ENCODE measurements at places on chromosomes 6 and 20.

- DNase-seq, result no peak
Observed at GRCh38 chr6:51568771-51569170, 518.6 kb downstream of the PKHD1 start.

DNA sequence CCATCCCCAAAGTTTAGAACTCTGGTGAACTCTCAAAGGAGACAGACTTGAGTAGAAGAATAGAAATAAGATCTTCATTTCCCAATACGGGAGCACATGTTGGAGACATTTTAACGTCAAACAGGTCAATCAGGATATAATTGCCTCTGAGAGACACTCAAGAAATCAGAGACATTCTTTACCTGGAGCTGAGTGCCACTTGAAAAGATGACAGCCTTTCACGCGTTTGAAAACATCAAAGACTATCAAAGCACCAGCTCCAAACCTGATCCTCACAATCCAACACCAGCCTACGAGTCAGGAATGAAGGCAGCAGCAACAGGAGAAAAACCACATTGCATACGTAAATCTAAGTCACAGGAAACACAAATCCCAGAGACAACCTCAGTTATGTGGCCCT is 571.5 kb upstream of the CDH4 start:
- no peak for DNase-seq

- no peak for DNase-seq
Observed at GRCh38 chr6:136964398-136964797, 42.3 kb downstream of the SLC35D3 start.

- no peak for DNase-seq
Observed at GRCh38 chr6:164469276-164469949, 840.0 kb downstream of the C6orf118 start.

DNA sequence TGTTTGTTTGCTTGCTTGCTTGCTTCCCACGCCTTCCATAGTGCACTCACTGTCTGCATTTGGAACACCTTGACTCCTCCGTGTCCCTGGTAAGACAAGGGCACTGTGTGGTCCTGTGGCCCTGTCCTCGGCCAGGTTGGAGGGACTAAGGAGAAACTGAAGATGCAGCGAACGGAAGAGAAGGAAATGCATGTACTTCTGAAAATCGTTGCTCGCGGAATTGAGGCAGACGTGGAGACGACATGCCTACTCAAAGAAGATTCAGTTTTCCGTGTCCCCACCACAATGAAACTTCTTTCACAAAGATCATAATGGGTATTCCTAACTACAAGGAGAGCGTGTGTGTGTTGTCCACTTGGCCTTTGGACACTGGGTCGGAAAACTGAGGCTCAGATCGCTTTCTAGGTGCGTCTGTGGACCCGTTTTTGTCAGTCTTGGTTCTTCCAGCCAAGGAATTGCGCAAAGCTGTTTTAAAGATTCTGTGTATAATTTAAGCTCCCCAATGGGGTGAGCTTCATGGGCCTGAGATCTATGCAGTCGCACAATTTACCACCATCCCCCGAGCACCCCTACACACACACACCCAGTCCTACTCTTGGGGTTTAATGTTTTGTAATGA is 120.4 kb upstream of the ZNF184 start:
- DNase-seq, result no peak

DNA sequence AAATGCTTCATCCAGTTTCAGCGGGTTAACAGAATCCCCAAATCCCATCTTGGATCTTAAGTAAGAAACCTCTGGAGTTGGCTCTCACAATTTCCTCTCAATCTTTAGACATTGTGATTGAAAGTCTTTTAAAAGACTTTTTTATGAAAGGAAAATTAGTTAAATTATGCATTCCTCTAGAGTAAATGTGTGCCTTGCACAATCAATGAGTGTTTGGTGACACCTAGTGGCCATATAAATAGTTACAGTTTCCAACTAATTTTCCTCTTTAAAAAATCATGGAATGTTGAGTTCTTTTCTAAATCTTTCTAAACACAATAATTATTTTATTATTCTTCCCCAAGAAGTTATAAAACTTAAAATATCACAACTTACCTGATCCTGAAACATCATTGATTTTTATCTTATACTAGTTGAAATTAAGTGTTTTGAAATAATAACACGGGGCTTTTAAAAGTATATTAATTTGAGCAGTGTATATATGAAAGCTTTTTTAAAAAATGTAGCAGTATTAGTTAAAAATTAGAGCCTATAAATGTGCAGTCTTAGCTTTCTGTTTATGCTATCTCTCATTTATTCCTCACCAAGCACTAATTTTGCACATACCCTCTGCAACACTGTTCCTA is 66.4 kb downstream of the PKHD1 start:
- no peak for DNase-seq

DNA sequence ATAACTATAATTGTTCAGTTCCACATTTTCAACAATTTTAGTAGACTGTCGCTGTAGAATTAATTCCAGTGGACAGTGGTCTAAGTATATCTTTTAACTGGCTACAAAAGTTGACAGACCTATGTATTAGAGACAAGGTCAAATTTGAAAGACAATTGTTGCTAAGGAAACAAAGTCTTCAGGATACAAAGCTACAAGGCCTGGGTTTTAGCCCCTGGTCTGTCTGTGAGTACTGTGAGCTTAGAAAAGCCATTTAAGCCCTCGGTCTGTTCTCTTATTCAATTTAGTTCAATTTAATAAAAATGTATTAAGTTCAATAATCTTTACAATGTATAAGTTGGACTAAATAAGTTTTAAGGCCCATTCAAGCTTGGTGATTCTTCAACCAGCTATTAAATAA is 352.5 kb downstream of the HDGFL1 start:
- DNase-seq, result no peak

GRCh38 chr20:2125474-2126112 is 24.0 kb downstream of the STK35 start:
- no peak for DNase-seq

GRCh38 chr6:56649053-56649769 is 6.5 kb upstream of the DST start:
- no peak for DNase-seq

GRCh38 chr6:106568530-106568929 is 60.8 kb downstream of the RTN4IP1 start:
- DNase-seq, result no peak

DNA sequence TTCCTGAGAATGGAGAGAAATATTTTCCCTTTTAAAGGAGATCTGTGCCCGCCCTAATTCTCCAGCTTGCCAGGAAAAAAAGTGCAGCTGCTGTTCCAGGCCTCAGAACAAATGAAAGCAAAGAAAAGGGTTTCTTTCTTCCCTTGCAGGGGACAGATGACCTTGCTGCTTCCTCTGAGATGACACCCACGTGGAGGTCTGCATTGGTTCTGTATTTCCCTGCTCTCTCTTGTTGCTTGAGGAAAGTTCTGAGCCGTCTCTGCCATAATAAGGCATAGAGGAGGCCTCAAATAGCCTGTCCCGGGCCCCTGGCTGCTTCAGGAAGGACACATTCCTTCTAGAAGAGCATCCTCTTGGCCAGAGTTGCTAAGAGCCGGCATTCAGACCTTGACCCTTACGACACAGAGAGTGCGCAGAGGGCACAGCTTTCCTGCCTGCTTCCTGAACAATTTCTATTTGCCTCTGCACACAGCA is 501.8 kb upstream of the SULF2 start:
- no peak for DNase-seq

DNA sequence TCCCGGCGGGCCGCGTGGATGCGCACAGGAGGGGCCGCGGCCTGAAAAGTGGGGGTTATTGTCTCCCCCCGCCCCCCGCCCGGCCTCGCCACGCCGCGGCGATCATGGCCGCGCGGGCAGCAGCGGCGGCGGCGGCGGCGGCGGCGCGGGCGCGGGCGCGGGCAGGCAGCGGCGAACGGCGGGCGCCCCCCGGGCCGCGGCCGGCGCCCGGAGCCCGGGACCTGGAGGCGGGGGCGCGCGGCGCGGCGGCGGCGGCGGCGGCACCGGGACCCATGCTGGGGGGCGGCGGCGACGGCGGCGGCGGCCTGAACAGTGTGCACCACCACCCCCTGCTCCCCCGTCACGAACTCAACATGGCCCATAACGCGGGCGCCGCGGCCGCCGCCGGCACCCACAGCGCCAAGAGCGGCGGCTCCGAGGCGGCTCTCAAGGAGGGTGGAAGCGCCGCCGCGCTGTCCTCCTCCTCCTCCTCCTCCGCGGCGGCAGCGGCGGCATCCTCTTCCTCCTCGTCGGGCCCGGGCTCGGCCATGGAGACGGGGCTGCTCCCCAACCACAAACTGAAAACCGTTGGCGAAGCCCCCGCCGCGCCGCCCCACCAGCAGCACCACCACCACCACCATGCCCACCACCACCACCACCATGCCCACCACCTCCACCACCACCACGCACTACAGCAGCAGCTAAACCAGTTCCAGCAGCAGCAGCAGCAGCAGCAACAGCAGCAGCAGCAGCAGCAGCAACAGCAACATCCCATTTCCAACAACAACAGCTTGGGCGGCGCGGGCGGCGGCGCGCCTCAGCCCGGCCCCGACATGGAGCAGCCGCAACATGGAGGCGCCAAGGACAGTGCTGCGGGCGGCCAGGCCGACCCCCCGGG is 637 bp downstream of the ARID1B start:
- DNase-seq, result peak; percentile 55

- no peak for DNase-seq
Observed at GRCh38 chr20:7828437-7828836, 111.8 kb downstream of the HAO1 start.

DNA sequence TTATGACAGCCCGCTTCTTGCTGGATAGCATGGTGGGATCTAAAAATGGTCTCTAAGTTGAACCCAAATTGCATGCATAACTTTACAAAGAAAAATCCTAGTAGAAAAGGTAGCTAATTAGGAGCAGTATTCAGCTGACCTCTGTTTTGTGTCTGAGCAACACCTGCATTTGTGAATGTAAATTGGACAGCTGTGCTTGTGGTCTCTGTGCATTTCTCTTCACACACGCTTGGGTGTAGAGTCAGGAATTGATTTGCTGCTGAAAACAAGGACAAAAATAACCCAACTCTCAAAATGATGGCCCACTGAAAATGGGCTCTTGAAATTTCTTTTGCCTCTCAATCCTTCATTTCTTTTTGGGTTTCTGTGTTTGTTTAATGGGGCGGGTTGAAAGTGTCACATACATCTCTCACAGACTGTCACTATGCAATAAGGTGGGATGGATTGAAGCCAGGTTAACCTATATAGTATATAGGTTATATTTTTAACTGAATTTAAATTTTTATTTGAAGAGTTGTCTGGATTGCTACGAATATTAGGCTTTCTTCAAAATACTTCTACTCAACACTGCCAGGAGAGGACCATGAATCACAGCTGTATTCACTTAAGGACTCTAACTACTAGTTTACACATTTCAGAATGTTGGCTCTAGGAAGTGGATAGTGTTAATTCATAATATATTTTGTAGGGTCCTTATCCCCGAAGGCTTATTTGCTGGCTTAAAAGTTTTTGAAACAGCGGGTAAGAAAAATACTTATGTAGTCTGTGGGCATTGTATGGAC is 46.5 kb downstream of the SOBP start:
- DNase-seq, result no peak

DNA sequence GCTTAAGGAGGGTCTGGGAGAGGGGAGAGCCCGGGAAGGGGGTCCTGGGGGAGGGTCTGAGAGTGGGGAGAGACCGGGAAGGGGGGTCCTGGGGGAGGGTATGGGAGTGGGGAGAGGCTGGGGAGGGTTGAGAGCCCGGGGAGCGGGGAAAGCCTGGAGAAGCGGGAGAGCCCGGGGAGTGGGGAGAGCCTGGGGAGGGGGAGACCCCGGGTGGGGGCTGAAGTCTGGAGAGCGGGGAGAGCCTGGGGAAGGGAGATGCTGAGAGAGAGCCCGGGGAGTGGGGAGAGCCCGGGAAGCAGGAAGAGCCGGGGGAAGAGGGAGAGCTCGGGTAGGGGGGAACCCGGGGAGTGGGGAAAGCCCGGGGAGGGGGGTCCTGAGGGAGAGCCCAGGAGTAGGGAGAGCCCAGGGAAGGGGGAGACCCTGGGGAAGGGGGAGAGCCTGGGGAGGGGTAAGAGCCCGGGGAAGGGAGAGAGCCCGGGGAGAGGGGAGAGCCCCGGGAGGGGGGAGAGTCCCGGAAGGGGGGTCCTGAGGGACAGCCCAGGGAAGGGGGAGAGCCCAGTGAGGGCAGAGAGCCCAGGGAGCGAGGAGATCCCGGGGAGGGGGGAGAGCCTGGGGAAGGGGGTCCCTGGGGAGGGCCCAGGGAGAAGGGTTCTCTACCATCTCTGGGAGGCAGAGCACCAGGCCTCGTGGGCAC is 148.5 kb downstream of the SYNDIG1 start:
- DNase-seq, result no peak

GRCh38 chr6:75377386-75377785 is 92.8 kb upstream of the TMEM30A start:
- DNase-seq, result no peak

DNA sequence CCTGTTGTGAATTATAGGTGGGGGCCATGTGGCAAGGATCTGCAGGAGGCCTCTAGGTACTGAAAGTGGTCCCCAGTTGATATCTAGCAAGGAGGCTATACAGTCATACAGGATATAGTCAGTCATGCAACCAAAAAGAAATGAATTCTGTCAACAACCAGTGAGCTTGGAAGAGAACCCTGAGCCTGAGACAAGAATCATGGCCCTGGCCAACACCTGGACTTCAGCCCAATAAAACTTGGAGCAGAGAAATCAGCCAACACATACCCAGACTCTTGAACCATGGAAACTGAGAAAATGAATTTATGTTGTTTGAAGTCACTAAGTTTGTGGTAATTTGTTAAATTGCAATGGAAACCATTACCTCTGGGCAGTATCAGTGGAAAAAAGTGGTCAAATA is 370.2 kb downstream of the KIF16B start:
- DNase-seq, result no peak

DNA sequence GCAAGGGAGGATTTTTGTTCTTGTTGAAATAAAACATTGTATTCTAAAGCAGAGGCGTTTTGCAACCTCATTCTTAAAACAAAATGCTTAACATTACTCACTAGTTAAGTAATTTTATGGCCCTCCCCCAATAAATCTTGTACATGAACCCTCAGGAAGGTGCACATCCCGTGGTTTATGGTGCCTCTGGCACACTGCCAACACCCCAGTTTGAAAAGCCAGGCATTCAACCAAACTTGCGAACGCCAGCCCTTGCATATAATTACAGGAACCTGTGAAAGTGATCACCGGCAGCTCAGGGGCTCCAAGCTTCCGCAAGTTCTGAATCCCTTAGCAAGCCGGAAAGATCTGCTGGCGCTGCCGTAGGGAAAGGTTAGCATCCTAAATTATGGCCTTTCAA is 1109.0 kb upstream of the FLRT3 start:
- DNase-seq, result peak; percentile 43

GRCh38 chr6:12208190-12208589 is 82.0 kb upstream of the EDN1 start:
- DNase-seq, result no peak

- no peak for DNase-seq
Observed at GRCh38 chr20:44247131-44247571, at the start of gene GDAP1L1. Gene GDAP1L1 (plus strand): TSS chr20:44247308. CDS start chr20:44247335, 27 bp downstream.

GRCh38 chr20:881051-881782 is 34.9 kb downstream of the ANGPT4 start:
- no peak for DNase-seq
